ENCODE measurements at places on chromosomes 6 and 20.

DNA sequence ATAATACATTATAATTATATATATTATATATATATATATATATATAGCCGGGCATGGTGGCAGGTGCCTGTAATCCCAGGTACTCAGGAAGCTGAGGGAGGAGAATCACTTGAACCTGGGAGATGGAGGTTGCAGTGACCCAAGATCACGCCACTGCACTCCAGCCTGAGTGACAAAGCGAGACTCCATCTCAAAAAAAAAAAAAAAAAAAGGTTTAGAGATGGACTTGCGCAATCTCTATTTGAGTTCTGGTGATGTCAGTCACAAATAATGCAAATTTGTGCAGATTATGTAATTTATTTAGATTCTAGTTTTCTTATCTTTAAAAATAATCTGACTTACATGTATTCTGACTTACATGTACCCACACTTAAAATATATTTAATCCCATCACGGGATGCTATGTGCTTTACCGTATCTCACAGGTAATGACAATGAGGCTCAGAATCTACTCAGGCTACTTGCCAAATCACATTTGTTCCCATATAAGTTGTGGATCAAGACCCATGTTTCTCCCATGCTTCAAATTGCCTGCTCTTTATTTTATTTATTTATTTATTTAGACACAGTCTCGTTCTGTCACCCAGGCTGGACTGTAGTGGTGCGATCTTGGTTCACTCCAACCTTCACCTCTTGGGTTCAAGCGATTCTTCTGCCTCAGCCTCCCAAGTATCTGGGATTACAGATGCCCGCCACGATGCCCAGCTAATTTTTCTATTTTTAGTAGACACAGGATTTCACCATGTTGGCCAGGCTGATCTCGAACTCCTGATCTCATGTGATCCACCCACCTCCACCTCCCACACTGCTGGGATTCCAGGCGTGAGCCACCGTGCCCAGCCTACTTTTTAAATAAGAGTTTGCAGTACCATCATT, 7.6 kb upstream of the UST start:
- no peak for DNase-seq

GRCh38 chr6:145632971-145633370, 102.3 kb downstream of the EPM2A start:
- DNase-seq: no peak

DNA sequence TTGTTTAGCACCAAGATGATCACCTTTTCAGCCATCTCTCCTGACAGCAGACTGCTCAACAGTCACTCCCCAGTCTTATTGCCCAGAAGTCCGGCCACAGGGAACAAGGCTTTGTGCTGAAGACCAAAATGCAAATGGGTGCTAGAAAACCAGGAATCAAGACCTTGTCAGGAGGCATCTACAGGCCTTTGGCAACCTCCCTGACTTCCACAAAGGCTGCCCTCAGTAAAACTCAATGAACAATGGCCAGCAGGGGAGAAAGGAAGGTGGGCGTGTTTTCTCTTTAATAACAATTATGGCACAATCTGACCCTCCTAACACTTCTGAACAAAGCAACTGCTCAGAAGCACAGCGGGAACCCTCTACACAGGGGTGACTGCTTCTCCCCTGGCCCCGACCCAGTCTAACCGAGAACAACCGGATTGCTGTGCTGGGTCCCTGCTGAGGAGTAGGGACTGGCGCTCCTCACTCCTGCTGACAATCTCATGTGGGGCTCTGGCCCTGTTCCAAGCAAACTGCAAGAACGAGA, 41.6 kb downstream of the PLCG1 start:
- no peak for DNase-seq

- no peak for DNase-seq
Measured at GRCh38 chr6:116438590-116439448, 22.4 kb upstream of the CALHM6 start.

- no peak for DNase-seq
Measured at GRCh38 chr6:12170351-12171092, 119.6 kb upstream of the EDN1 start.

DNA sequence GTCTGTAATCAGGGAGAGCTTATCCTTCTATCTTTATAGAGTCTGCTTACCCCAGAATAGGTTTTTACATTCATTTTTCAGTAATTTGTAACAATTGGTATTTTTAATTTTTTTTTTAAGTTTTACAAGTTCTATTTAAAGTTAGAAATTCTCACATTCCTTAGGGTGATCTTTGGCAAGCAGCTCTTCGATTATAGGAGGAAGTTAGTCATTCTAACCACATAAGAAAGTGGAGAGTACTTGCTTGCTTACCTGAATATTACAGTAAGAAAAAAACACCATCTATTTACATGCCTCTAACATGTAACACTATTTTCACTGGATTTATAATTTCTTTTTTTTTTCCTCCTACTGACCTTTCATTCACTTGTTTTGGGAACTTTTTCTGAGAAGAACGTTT, 6.7 kb downstream of the TSHZ2 start:
- no peak for DNase-seq

DNA sequence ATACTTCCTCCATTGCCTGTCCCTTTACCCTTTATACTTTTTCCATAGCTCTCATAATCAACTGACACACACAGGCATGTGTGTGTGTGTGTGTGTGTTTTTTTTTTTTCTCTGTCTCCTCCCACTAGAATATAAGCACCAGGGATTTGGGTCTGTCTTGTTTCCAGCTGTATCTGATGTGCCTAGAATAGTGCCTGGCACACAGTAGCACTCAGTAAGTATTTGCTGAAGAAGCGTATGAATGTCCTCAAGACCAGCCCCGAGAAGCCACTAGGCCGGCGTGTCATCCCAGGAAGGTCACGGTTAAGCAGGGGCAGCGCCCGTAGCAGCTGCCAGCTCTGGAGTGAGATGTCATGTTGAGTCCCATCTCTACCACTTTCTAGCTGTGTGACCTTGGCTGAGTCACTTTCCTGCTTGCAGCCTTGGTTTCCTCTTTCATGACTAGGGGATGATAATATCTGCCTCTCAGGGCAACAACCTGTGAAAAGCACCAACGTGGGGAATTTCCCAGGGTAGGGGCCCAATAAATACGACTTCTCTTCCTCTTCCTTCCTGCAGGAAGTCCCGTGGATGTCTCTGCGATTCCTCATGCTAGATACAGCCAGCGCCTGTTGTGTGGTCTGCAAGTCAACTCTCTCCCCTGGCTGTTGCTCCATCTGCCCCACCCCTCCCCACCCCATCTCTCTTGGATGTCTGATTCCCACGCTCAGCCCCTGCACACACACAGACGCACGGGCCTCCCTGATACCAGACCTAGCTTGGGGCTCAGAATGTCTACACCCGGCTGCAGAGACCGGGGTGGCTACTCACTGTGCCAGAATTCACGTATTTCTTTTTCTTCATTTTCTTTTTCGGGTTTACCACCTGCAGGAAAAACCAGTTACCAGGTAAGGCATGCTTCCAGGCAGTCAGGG, 58.1 kb downstream of the RAB44 start:
- peak; percentile 42 for DNase-seq

DNA sequence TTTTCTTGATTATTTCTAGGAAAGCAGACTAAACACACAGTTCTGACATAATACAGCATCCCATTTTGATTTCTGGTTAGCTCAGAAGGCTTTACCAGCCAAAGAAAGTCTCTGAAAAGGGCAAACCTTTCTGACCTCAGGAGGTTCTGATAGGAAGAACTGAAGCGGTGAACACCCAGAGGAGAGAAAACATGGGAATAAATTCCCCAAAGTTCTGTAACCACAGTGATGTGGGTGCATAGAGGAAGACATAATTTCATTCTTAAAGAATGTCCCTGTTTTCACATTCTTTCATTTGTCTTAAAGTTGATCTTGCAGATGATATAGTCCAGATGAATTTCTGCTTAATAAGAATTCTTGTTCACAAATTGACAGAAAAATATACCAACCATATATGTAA, 60.3 kb downstream of the RSPO3 start:
- DNase-seq: no peak

DNA sequence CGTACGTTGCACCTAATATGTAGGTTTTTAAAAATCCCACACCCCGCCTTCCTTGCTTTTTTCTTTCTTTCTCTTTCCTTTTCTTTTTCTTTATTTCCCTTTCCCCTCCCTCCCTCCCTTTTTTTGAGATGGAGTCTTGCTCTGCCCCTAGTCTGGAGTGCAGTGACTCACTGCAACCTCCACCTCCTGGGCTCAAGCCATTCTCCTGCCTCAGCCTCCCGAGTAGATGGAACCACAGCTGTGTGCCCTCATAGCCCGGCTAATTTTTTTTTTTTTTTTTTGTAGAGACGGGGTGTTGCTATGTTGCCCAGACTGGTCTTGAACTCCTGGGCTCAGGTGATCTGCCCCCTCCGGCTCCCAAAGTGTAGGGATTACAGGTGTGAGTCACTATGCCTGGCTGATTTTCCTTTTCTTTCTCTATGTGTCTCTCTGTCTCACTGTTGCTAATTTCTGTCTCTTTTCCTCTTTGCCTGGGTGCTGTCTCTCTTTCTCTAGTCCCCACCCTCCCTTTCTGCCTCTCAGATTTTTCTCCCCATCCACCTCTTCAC, 61.2 kb downstream of the SRC start:
- DNase-seq: no peak

DNA sequence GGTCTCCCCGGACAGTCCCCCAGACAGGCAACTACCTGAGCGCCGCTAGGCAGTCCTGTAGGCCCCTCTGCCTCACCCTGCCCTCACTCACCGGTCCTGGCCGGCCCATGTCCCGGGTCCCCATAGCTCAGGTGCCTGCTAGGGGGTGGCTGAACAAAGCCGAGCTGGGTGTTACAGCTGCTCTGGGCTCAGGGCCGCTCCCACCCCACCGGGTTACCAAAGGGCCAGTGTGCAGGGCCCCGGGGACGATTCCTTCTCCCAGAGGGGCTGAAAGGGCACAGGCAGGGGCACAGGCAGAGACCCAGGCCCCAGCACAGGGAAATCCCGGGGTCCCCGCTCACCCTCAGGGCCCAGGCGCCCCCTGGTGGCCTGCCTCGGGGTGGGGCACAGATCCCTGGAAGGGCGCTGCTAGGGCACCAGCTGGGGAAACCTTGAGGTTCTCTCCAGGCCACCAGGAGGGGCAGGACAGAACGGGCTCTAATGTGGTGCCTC, 118.4 kb downstream of the GRM4 start:
- peak; percentile 46 for DNase-seq

DNA sequence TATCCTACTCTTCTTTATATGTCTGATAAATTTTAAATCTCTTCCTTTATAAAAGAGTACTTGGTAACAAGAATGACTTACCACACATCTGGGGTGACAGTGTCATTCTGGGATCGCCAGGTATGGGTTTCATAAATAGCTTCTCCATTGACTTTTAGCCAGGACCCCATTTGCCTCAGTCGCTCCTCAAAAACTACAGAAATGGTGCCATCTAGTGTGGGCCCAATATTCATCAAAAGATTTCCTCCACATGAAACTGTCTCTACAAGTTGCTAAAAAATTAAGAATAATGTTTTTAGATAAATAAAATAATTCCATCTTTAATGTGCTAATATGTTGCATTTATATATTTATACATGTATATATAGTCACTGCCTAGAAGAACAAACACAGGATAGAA, 9.7 kb downstream of the FUCA2 start:
- DNase-seq: no peak

- peak; percentile 6 for DNase-seq
Measured at GRCh38 chr20:38674092-38674764, 50.1 kb upstream of the SLC32A1 start.

DNA sequence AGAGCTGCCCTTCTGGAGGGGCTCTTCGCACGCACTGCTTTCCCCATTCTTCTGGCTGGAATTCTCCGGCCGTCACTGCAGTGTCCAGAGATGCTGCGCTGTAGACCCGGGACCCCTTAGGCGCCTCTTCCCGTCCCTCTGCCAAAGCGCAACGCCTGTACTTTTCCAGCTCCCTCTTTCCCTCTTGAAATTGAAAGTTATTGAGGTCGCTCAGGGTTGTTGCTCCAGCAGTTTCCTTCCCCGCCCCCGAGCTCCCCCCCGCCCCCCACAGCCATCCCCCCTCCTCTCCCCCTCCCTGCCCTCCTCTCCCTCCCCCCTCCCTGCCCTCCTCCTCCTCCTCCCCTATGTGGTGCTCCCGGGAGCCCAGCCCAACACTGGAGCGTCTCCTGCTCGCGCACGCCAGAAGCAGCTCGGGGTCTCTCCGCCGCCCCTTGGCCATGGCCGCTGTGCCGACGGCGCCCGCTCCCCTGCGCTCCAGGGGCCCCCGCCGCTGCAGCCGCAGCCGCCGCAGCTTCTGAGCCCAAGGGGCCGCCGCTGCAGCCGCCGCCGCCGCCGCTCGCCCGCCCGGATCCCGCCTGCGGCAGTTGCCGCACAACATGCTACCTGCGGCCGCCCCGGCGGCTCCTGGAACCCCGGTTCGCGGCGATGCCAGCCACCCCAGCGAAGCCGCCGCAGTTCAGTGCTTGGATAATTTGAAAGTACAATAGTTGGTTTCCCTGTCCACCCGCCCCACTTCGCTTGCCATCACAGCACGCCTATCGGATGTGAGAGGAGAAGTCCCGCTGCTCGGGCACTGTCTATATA, at the start of gene RSPO3:
Gene RSPO3 (plus strand): TSS at position 374 of the 804 bp plus-strand sequence. CDS start 522 bp downstream, outside the sequence.
- no peak for DNase-seq
